ENCODE measurements at places on chromosomes 13 and 19. TPM values are rescaled to one million over a fixed set of nuclear protein-coding genes. Genes with fewer than 3 reads are reported as not detected.

DNA sequence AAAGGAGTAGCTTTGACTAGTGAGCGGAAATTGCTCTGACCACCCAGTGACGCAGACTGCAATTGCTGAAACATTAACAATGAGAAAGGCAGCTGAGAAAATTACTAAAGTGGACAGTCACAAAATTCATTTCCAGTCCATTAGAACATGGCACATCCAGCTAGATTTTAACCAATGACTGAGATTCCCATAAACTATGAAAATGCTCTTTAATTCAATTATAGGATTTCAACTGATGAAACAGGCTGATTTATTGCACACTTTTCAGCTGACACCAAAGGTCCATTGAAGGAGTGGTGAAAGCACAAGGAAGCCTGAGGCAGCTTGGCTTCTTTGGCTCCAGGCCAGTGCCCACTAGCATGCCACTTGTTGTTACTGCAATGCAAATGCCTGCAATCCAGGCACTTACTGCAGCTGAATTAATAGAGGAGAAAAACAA is 933.4 kb downstream of the SLITRK6 start:
- no peak for DNase-seq

GRCh38 chr13:73365252-73365651 is 306.4 kb downstream of the KLF5 start:
- DNase-seq, result no peak

DNA sequence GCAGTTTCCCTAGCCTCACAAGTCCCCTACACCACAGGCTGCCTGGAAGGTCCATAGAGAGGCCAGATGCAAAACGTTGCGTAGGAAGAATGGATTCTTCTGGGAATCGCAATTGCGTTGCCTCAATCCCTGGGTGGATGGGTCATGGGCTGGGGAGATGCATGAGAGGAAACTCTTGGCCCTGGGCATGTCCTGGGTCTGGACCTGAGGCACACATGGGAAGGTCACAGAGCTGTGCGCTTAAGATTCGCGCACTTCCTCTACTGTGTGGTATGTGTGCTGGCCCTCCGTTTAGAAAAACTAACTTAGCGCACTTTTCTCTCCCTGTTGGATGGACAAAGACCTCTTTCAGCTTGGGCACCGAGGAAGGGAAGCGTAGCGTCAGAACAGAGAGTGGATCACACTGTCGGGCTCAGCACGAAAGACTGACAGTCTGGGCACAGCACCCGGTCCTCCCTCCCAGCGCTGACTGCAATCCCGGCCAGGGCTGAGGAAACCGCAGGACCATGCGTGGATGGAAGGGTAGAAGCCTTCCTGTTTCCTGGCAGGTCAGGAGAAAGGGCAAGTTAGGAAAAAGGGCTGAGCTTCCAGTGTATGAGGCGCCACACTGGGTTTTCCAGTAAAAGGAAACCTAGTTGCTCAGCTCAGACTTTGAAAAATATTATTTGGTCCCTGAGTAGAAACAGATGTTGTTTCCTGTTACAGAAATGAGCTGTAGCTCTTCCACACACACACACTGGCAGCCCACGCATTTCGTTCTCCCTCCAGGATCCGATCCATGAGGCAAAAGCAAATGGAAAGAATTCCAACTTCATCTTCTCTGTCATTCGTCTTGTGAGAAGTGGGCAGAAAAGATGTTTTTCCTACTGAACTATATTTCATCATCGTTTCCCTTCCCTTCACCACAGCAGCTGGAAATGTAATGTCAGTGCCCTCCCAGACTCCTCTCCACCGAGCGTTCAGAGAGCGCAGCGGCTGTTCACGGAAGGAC is 86.0 kb downstream of the ING1 start:
- DNase-seq, result peak; percentile 96

DNA sequence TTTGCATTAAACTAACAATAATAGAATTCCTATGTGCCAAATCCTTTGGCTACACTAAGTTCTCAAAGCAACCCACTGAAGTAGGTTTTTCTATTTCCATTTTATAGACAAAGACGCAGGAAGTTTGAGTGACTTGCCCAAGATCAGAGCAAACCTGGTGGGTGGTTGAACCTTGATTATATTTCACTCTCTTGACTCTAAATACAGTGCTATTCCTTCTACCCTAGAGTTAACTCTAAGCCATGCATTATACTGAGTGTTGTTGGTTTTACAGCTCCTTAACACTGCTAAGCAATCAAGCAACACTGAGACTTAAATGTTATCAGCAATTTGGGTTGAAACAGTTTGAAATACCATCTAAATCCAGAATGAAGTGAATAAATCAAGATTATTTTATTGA is 813.6 kb upstream of the GPC6 start:
- DNase-seq, result no peak

- DNase-seq, result no peak
These were observed 19.0 kb upstream of the FBL start for GRCh38 chr19:39865186-39865585.

DNA sequence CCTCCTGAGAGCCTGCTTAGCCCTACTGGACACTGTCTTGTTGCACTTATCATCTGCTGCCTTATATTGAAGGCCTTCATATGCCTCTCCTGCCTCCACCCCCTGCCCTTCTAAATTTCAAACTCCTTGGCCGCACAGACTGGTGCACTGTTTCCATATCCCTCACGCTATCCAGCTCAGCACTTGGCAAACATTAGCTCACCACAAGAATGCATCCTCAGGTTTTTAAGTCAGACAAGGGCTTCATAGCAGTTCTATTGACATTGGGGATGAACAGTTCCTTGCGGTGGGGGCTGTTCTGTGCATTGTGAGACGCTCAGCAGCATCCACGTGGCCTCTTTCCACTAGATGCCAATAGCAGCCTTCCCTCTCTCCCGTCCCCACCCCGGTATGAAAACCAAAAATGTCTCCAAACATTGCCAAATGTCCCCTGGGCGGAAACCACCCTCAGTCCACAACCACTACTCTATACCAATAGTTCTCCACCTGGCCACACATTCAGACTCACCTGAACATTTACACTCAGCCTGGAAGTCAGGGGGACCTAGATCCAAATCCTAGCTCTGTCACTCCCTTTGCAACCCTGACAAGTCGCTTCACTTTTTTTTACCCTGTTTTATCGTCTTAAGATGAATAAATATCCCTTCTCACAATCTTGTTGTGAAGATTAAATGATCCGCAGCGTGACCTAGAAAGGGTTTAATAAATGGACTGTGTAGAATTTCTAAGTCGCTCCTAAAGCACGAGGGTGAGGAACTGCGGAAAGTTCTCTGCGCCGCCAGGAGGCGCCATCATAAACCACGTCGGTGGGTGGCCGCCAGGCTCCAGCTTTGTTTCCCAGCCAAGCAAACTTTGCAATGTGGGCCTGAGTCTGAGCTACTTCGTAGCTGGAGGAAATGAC is 3.6 kb upstream of the CEACAM3 start:
- peak; percentile 59 for DNase-seq

GRCh38 chr13:76446191-76446590 is 440.0 kb downstream of the KCTD12 start:
- DNase-seq, result peak; percentile 5

- no peak for DNase-seq
These were observed 1.8 kb downstream of the CDX2 start for GRCh38 chr13:27967203-27967735.

GRCh38 chr13:112733112-112733511 is 43.3 kb downstream of the ATP11A start:
- no peak for DNase-seq

GRCh38 chr19:963486-963951 is 20.6 kb upstream of the WDR18 start:
- DNase-seq, result no peak

DNA sequence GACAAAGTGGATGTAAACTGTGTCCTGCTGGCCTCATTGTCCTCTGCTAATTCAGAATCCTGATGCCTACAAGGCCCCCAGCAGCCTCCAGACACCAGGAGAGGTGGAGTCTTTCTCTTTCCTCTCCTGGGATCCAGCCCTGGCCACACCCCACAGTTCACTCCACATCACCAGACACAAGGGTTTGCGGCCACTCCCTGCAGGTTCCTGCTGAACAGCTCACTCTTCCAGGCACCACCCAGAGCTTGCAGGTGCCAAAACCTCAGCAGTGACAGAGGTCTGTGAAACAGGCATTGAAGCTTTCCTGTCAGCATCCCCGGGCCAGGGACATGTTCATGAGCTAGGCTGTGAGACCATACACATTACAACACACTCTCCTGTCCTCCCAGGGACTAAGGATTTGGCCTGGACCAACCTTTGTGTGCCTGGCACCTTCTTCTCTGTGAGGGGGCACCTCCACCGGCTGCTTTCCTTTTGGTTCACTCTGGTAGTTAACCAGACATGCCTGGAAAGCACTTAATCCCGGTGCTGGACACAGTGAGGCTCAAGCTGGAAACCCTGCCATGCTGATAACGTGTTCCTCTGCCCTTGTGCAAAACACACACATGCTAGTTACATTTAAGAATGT is 11.1 kb upstream of the ATP12A start:
- DNase-seq, result no peak

DNA sequence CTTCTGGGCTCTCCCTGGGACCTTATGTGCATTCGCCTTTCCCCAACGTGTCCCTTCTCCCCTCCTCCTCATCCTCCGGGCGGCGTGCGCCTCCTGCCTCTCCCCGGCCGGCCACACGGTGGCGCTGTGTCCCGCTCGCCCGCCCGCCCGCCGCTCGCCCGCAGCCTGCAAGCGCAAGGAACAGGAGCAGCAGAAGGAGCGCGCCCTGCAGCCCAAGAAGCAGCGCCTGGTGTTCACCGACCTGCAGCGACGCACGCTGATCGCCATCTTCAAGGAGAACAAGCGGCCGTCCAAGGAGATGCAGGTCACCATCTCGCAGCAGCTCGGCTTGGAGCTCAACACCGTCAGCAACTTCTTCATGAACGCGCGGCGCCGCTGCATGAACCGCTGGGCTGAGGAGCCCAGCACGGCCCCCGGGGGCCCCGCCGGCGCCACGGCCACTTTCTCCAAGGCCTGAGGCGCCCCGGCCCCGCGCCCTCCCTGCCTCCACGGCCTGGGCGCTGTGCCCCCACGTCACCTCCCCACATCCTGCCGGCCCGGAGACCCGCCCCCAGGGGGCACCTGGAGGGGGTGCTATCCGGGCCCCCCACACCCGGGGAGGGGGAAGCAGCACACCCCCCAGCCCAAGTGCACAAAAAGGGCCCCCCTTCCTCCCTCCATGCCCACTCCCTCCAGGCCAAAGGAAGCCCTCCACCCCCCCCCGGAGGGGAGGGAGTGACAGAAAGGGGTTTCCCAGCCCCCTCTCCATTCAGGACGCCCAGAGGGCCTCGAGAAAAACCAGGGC is 21.9 kb downstream of the ONECUT3 start:
- DNase-seq, result no peak

GRCh38 chr19:12797141-12797587 is 4.4 kb downstream of the PRDX2 start:
- no peak for DNase-seq

GRCh38 chr19:16829010-16829821 is at the start of gene SIN3B:
SIN3B (plus strand) TSS chr19:16829398; CDS start chr19:16829421, 23 bp downstream.
- peak; percentile 80 for DNase-seq

DNA sequence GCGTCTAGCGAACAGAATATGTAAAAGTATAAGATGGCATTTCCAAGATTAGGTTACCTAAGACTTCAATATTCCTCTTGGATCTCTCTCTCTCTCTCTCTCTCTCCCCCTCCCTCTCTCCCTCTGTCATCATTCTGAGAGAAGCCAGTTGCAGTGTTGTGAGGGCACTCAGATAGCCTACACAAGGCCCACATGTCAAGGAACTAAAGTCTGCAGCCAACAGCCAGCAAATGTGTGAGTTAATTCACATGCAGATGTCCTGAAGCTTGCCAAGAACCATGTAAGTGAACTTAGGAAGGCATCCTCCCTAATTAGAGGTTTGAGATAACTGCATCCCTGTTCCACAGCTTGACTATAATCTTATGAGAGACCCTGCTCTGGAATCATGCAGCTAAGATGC is 822.9 kb upstream of the PRR20A start:
- no peak for DNase-seq

DNA sequence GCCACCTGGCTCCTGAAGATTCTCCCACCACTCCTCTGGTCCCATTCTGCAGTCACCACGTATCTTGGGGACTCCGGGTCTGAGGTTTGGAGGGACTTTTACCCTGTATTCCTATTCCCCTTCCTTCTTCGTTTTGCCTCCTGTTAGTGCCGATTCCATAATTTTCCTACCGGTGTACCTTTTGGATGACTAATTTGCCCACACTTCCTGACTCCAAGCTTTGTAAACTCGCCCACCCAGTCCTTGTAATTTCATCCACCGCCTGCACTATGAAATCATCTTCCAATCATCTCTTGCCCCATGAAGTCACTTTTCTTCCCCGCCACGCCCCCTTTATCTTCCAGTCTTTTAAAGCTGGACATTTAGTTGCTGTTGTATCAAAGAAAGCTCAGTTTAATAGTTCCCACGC is 572 bp downstream of the UCHL3 start:
- DNase-seq, result peak; percentile 61

GRCh38 chr13:107993239-107993949 is 221.9 kb downstream of the LIG4 start:
- DNase-seq, result no peak

DNA sequence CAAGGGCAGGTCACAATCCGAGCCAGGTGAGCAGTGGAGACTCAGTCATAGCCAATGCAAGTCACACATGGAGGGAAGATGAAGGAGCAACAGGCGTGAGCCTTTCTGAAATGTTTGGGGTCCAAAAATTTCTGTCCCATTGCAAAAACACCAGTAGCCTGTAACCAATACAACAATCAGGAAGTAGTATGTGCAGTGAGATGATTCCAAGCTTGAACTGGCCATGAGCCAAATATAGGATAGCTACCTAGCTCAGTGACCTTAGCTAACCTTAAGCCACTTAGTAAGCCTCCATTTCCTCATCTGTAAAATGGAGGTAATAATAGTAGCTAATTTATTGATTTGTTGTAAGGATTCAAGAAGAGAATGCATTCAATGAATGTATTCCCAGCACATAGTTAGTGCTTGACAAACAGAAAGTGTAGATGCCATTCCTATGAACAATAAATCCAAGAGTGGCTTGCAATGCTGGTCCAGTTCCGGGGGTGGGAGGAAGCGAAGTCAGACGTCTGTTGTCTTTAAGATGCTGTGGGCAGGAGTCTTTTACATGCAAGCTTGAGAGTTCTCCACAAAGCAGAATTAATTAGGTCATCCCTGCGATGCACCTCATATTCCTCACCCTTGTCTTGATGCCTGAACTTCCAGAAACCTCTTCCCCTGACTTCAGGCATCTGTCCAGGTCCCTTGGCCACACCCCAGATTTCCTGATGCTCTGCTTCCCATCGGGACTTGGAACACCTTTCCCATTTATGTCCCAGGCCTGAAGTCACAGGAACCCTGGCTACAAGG is 195.7 kb upstream of the UBL3 start:
- peak; percentile 71 for DNase-seq

DNA sequence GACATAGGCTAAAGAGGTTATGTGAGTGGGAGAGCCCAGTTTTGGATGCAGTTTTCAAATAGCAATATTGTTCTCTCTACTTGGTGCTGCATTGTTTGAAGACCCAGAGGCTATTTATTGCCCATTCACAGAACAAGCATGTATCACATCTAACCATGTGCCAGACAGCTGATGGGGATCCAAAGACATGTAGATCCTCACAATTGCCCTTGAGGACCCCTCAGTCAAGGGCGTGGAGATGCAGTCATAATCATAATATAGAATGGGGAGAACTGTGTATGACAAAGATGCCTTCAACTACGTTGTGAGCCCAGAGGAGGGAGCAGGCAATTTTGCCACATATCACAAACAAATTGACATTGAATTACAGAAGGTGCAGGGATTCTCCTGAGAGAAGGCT is 70.5 kb downstream of the NHLRC3 start:
- DNase-seq, result no peak

WDR62 gene
- 10.1 TPM for total RNA-seq

STAP2 gene
- 7.5 TPM for total RNA-seq

TMIGD2 gene
- not detected for total RNA-seq
